ENCODE measurements at places on chromosomes 1 and 21. TPM values are rescaled to one million over a fixed set of nuclear protein-coding genes. Genes with fewer than 3 reads are reported as not detected.

GRCh38 chr1:109523706-109524105 lies 14.2 kb upstream of the AMIGO1 start:
- no peak overlapping the region for H3K4me3 ChIP-seq
- DNase-seq = no peak
- H3K27ac ChIP-seq = no peak overlapping the region
- H3K27me3 ChIP-seq = no peaks in the 10 kb centered on the region

GRCh38 chr1:242005866-242006535 lies 7.1 kb upstream of the MAP1LC3C start:
- H3K4me3 ChIP-seq = no peak overlapping the region
- DNase-seq = no peak
- no peak overlapping the region for H3K27ac ChIP-seq

- H3K36me3 ChIP-seq = no peaks in the 10 kb centered on the region
- DNase-seq = no peak
- no peak overlapping the region for H3K4me3 ChIP-seq
These were observed 152.7 kb downstream of the PIK3R3 start for GRCh38 chr1:45979778-45980176.

LAMC1 gene
- total RNA-seq = 217 TPM

DNA sequence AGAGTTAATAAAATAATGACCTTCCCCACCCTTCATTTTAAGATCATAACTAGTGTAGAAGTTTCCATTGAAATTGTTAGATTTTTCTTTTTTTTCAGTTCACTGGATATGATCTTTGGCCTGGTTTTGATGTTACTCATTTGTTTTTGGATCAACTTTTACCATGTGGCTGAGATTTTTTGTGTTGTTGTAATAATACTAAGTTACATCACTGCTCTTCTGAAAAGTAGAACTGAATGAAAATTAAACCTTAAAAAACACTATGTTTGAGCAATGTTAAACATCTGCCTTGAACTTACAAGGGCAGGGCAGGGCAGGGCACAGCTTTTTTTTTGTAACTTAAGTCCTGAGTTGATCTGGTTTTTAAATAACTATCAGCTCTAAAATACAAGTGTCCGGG lies 204.8 kb upstream of the ADAMTS5 start:
- no peak for DNase-seq
- no peaks in the 10 kb centered on the region for H3K4me1 ChIP-seq
- H3K27ac ChIP-seq = no peak overlapping the region
- no peaks in the 10 kb centered on the region for H3K27me3 ChIP-seq
- H3K4me3 ChIP-seq = no peak overlapping the region

DNA sequence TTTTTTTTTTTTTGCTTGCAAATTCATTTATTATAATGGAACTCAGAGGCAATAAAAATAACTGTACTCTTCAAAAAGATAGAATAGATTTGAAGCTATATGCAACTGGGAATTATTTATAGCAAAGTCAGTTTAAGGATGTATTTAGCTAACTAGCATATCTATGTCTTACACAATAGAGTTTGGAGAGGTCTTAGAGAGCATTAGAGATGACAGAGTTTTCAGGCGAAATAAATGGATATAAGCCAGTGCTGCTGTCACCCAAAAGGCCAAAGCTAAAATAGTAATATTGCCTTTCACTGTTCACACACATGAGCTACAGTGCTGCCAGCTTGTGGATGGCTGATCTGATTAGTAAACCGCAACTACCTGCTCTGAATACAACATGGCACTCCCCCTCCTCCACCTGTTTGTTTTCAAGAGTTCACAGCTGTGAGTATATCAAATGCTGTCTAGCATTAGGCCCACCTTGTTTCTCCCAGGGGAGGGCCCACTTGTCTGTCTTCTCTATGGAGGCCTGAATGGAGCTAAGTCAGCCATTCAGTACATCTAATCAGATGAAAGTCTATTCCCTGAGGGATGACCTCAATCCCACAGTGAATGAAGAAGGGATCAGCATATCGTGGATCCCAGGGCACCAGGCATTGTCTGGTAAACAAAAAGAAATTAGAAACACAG lies 25.2 kb upstream of the SSX2IP start:
- H3K4me1 ChIP-seq = no peaks in the 10 kb centered on the region
- no peak overlapping the region for H3K4me3 ChIP-seq
- no peak overlapping the region for H3K27ac ChIP-seq
- no peak for DNase-seq
- H3K27me3 ChIP-seq = no peaks in the 10 kb centered on the region

GRCh38 chr1:76015478-76016103 lies 59.0 kb upstream of the ST6GALNAC3 start:
- H3K36me3 ChIP-seq = no peaks in the 10 kb centered on the region
- H3K4me3 ChIP-seq = no peak overlapping the region
- H3K27ac ChIP-seq = no peak overlapping the region
- no peaks in the 10 kb centered on the region for H3K27me3 ChIP-seq
- no peak for DNase-seq
- H3K4me1 ChIP-seq = no peaks in the 10 kb centered on the region

DNA sequence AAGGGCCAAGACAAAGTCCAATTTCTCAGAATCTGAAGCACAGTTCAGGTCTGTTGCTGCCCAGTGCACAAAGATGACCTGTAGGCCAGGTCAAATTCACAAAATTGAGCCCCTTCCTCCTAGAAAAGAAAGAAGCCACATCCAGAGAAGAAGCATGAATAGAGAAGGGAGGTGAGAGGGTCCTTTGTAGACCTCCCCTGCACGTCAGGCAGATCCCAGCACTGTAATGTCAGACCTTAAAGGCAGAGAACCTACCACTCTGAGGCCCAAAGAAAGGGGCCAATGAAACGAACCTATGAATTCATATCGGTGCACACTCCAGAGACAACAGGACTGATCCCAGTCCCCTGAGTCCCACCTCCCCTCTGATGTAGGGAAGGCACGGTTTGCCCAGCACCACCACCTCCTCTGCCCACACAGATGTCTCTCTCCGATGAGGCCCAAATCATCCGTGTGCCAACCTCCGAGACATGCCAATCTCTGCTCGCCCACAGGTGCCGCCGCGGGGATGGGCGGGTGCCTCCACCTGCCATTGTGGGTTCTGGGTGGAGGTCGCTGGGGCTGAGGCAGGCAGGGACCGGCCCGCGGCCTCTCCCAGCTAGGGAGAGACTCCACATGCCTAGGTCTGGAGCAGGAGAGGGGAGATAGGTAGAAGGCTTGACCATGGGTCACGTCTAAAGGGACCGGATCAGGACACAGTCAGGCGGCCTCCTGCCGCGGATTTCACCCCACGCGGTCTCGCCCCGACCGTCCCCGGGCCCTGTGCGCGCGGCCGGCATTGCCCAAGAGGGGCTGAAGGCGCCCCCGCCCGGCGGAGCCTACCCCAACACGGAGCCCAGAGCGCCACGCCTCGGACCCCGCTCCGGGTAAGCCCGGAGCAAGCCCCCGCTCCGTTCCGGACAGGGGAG lies 42.1 kb downstream of the RRAGC start:
- peaks cover 7% of the 10 kb centered on the region for H3K27me3 ChIP-seq
- H3K4me3 ChIP-seq = no peak overlapping the region
- no peak overlapping the region for H3K27ac ChIP-seq
- H3K4me1 ChIP-seq = peaks cover 10% of the 10 kb centered on the region

SLC25A34 gene
- 1.8 TPM for total RNA-seq

DNA sequence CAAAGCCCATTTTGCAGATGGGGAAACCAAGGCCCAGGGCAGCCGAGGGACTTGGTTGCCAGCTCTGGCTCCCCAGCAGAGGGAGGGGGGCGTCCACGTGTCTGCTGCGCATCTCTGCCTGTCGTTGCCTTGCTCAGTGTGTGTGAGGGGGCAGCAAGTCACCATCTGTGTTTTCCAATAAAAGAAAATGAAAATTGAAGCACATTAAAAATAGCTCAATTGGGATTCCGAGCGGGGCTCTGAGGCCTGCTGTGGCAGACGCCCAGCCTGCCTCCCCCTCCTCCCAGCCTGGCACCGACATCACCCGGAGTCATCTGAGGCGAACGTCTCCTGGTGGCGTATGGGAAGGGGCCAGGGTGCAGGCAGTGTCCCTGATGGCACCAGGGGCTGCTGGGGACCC lies 51.2 kb downstream of the EPHB2 start:
- no peaks in the 10 kb centered on the region for H3K27me3 ChIP-seq
- H3K4me3 ChIP-seq = no peak overlapping the region
- H3K36me3 ChIP-seq = no peaks in the 10 kb centered on the region
- no peak overlapping the region for H3K27ac ChIP-seq

HORMAD1 gene
- total RNA-seq = 2.6 TPM

- H3K27ac ChIP-seq = no peak overlapping the region
- no peaks in the 10 kb centered on the region for H3K27me3 ChIP-seq
- no peak for DNase-seq
- peaks cover 17% of the 10 kb centered on the region for H3K4me1 ChIP-seq
- no peaks in the 10 kb centered on the region for H3K36me3 ChIP-seq
- H3K4me3 ChIP-seq = no peak overlapping the region
These were observed 191.8 kb upstream of the TMEM51 start for GRCh38 chr1:14961661-14962267.

- no peaks in the 10 kb centered on the region for H3K27me3 ChIP-seq
- H3K4me1 ChIP-seq = no peaks in the 10 kb centered on the region
- no peak overlapping the region for H3K27ac ChIP-seq
- DNase-seq = no peak
- no peaks in the 10 kb centered on the region for H3K36me3 ChIP-seq
These were observed 19.2 kb upstream of the PEX10 start for GRCh38 chr1:2431518-2431917.

GRCh38 chr1:150259758-150260669 lies 2.4 kb downstream of the CA14 start:
- H3K4me3 ChIP-seq = no peak overlapping the region
- peak; percentile 91 for DNase-seq
- H3K4me1 ChIP-seq = peaks cover 15% of the 10 kb centered on the region

GRCh38 chr21:45386728-45387371 lies 18.1 kb upstream of the COL18A1 start:
- no peaks in the 10 kb centered on the region for H3K36me3 ChIP-seq
- no peak for DNase-seq
- H3K27me3 ChIP-seq = no peaks in the 10 kb centered on the region
- H3K4me3 ChIP-seq = no peak overlapping the region
- H3K4me1 ChIP-seq = peaks cover 14% of the 10 kb centered on the region
- peak overlapping the region; percentile 35 for H3K27ac ChIP-seq

DNA sequence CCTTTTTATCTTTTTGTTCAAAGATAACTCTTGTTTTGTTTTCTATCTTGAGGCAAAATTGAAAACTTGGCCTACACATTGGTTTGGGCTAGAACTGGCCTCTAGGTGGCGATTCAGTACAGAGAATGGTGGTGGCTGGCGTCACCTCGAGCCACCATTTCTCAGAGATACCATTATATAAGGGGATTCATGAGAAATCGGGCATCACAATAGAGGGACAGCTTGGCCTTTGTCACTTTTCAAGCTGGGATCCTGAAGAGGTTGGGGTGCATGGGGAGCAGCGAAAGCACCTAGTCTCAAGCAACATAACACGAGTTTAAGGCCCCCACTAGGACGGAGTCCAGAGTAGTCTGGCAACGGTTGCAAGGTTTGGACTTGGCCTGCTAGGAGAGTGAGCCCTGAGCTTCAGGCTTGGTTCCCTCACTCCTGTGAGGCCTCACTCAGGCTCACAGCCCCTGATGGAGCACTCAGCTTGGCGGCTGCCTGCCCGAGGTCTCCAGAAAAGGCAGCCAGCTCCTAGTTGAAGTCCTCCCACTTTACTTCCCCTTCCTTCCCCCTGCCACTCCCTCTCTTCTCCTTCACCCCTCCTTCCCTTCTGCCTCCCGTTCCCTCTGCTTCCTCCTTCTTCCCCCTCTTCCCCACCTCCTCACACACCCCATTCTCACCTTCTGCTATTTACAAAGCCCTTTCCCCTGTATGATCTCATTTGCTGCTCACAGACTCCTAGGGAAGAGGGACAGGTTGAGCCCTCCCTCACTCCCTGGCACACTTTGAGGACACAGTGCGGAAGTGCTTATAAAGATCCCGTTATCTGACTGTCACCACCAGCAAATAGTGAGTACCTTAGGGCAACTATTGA lies 67.8 kb downstream of the LRIG2 start:
- DNase-seq = peak; percentile 62
- peak overlapping the region; percentile 53 for H3K27ac ChIP-seq
- no peaks in the 10 kb centered on the region for H3K27me3 ChIP-seq
- peaks cover 29% of the 10 kb centered on the region for H3K4me1 ChIP-seq
- H3K4me3 ChIP-seq = no peak overlapping the region

KCNE2 gene
- not detected for total RNA-seq

RXFP4 gene
- not detected for total RNA-seq

DNA sequence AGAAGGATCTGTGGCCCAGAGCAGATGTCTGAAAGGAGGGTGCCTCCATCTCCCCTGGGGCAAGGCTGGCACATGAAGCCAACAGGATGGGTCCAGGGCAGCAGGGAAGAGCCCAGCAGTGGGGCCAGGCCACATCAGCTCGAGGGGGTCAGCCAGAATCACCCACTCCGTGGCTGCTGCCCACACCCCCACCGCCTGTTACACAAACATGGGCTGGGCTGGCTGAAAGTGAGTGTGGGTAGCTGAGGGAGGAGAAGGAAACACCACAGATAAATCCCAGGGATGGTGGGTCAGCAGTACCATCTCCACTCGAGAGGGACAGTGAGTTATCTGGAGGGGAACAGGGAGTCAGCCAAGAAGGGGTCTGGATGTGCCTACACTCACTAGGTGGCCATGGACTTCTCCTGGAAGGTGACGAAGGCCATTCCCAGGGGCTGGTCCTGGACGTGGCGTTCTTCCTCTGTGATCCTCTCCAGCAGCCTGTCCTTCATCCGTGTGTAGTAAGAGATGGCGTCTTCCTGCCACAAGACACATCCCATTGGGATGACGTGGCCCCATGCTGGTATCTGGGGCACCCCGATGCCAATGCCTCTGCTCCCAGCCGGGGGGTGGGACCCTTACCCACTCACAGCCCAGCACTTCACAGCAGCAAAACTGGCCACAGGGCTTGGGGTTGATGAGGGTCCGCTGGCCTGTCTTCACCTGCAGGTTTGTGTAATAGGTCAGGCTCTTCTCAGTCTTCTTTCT lies 20.2 kb downstream of the TMEM63A start:
- no peak for DNase-seq
- H3K36me3 ChIP-seq = peaks cover 26% of the 10 kb centered on the region
- no peak overlapping the region for H3K27ac ChIP-seq
- H3K4me1 ChIP-seq = peaks cover 10% of the 10 kb centered on the region

DNA sequence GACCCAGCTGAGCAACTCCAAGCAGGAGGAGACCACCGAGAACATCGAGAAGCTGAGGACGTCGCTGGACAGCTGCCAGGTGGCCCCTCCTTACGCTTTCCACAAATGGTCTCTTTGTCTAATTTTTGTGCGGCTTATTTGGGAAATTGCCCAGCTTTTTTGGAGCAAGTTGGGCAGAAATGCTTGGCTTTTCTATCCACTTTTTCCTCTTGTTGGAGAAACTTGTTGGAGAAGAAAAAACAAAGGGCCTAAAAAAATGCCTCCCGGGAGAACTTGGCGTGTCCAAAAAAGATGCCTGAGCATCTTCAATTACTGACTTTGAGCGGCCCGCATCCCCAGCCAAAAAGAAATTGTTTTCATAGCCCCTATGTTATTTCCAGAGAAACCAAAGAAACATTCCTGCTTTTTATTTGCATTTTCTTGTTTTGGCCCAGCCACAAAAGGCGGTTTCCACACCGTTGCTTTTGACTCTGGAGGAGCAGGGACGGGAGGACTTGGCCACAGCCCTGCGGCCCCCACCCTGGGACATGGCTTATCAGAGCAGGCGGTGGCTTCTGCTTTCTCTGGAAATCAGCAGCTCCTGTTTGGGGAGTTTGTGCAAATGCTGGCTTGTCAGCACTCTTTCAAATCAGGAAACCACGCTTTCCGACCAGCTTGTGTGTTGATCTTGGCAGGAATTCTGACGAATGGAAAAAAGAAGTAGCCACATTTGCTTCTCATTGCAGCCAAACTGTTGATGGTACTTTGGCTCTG lies 81.2 kb upstream of the EFHD2 start:
- H3K4me1 ChIP-seq = peaks cover 12% of the 10 kb centered on the region
- H3K27ac ChIP-seq = no peak overlapping the region
- no peaks in the 10 kb centered on the region for H3K27me3 ChIP-seq
- no peaks in the 10 kb centered on the region for H3K36me3 ChIP-seq

Measured in upper lobe of left lung (tissue), 6 donors.